Left lobe of liver (tissue), 2 donors: ENCODE measurements at places on chromosomes 7 and 10. TPM values are rescaled to one million over a fixed set of nuclear protein-coding genes. Genes with fewer than 3 reads are reported as not detected.

GRCh38 chr7:92647011-92647625 lies 56.9 kb upstream of the FAM133B start:
- no peak for DNase-seq

DNA sequence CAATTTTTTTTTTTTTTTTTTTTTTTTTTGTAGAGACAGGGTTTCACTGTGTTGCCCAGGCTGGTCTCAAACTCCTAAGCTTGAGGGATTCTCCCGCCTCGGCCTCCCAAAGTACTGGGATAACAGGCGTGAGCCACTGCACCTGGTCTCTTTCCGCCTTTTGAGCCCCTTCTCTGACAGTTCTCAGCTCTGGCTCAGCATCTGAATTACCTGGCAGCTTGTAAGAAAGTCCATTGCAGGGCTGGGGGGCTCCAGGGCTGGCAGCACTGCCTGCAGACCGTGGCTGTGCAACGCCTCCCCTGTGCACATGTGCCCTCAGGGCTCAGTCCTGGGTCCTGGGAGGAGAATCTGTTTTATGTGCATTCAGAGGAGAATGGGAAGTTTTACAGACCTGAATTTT lies 37.6 kb downstream of the VWA2 start:
- DNase-seq = no peak

- DNase-seq = no peak
Observed at GRCh38 chr7:128755075-128755818, 16.1 kb downstream of the CALU start.

DNA sequence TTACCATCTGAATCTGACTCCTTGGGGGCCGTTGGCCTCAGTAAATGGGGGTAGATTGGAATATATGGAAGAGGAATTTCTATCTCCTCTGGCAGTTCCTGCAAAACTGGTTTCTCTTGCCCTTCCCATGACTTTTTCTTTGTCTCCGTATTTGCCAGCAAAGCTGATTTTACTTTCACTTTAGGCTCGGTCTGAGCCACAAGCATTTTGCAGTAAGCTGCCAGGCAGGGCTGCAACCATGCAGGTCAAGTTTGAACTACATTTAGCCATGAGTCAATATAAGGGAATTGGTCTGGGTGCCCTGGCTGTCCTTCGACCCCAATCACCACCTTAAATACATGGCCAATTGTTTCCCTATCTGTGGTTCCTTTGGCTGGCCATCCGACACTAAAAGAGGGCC lies 104.3 kb downstream of the TRIM24 start:
- peak; percentile 76 for DNase-seq

- no peak for DNase-seq
Observed at GRCh38 chr10:116691635-116692034, 50.7 kb downstream of the HSPA12A start.

DNA sequence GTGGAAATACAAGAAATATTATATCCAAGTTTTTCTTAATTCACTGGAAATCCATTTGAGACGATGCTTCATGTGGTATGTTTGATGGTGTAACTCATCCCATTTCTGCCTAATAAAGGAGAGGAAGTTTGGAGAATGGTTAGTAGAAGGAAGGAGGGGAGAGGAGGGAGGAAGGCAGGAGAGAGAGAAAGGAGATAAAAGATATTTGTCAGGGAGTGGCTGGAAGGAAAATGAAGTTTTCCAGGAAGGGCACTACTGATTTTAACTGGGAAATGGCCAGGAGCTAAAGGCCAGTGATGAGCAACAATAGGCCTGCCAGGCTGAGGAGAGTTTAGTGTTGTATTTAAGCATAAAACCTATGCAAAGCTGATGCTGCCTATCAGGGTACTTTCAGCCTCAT lies 182.0 kb downstream of the STK31 start:
- no peak for DNase-seq

DNA sequence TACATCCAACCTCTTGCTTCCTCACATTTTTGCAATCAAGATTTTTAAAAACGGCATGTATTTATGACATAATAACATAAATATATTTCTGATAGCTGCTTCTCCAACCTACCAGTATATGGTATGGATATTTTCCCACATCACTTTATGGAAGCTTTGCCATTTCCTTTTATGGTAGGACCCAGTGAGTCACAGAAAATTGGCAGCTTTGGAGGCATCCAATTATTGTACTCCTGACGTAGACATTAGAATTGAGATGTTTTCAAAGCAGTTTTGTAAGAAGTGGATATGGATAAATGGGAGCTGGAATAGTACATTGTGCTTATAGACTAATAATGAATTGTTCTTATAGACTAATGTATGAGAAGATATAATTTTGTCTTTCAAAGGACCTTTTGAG lies 23.8 kb upstream of the BICC1 start:
- DNase-seq = no peak

DNA sequence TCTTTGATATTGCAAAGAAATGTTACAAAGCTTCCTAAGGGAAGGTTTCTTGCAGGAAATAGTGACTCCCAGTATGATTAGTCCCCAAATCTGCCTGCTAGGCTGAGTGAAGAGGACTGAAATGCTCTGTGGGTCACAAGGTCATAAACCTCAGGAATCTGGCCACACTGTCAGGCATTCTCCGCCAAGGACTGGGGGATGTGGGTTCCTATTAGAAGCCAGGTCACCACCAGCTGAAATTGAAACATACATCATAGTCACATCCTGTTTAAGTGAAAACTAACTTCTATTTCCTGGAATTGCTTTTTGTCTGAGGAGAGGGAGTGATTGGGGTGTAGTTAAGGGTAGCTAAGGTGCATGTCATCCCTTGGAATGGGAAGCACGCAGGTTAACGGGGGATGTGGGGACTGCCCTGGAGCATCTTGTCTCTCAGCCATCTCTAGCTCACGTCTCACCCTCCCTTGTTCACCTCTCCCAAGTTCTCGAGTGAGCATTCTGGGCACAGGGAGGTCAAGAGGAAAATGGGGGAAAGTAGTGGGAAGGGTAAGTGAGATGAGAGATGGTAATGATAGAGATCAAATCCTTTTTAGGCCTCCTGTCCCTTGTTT lies 12.0 kb upstream of the GSAP start:
- DNase-seq = no peak

DNA sequence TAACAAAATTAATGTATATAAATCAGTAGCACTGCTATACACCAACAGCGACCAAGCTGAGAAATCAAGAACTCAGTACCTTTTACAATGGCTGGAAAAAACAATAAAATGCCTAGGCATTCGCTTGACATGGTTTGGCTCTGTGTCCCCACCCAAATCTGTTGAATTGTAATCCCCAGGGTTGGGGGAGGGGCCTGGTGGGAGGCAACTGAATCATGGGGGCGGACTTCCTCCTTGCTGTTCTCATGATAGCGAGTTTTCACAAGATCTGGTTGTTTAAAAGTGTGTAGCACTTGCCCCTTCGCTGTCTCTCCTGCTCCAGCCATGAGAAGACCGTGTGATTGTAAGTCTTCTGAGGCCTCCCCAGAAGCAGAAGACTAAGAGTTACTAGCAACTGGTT lies 8.6 kb downstream of the ZNF786 start:
- DNase-seq = no peak

GRCh38 chr10:109341986-109342385 lies 581.3 kb downstream of the XPNPEP1 start:
- DNase-seq = no peak

- DNase-seq = no peak
Observed at GRCh38 chr7:122219253-122219865, 75.3 kb upstream of the AASS start.

- DNase-seq = no peak
Observed at GRCh38 chr7:115127399-115128021, 205.6 kb downstream of the MDFIC start.

DNA sequence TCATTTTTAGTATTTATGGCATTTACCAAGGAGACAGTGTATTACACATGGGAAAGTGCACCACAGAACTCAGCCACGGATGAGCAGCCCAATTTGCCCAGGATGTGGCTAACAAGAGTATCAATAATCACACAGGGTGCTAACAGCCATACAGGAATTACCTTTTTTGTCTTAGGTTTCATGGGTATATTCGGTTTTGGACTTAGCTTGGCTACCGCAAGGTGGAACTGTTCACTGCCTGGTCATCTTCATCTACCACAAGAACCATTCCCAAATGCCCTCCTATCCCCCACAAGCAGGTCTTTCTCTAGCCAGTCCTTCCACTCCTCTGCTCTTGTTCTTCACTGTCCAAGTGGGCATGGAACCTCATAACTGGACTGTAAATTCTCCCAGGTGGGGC lies 6.0 kb downstream of the PDLIM1 start:
- DNase-seq = no peak

- DNase-seq = no peak
Observed at GRCh38 chr10:18476076-18476647, 175.2 kb downstream of the NSUN6 start.

DNA sequence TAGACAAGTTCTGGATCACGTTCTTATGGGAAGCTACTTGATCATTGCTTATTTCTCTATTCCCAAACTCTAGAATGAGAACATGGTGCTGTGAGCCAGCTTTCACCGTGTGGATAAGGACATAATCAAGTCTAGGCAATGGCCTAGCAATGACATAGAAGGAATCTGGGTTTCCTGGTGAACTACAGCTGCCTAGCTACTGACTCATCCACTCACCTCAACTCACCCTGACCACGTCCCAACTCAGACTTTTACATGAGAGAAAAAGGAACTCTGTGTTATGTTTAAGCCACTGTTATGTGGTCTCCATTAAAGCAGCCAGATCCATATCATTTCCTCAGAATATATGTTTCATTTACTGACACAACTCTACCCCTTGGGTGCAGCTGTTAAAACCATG lies 18.8 kb upstream of the MET start:
- no peak for DNase-seq

DNA sequence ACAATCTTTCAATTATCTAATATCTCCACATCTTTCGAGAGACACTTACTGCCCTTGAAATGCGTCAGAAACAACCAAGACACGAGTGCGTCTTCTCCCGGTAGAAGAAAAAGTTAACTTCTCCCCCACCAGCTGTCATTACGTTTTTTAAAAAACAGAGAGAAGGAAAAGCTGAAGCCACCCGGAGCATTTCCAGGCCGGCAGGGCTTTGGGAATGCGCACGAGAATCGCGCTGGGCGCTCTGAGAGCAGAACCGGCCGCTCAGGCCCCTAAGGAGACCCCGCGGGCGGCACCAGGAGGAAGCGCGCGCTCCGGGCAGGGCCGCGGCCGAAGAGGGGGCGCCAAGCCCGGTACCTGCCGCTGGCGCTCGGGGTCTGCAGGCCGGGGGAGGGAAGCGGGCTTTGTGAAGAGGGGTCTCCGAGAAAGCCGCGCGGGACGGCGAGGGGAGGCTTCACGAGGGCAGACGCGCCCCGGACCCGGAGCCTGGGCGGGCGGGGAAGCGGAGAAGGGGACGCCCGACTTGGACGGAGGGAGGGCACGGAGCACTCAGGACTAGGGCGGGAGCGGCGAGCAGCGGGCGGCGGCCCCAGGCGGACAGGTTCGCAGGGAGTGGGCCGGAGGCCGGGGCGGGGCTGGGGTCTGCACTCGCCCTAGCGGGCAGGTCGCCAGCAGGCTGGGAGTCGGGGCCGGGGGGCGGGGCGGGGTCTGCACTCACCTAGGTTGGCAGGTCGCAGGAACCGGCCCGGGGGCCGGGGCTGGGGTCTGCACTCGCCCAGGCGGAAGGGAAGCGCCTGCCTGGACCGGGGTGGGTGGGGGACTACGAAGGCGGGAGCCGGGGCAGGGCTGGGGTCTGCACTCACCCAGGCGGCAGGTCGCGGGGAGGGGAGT lies 932 bp downstream of the ESYT2 start:
- peak; percentile 72 for DNase-seq

- no peak for DNase-seq
Observed at GRCh38 chr10:44011603-44011981, 362.9 kb upstream of the ZNF32 start.

DNA sequence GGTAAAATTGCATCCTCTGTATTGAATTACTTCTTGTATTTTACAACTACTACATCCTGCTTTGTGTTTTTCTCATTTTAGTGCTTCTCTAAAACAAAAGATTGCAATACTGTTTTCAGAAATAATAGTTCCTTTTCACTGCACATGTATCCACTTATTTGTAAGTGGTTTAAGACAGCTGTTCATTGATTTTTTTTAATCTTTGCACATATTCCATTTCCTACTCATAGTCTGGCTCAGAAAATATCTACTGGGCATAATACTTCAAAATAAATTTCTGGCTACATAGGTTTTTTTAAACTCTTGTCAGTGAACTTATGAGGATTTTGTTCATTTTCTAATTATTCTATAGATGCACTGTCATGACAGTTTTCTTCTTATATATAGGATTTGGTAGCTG lies 54.8 kb downstream of the SND1 start:
- no peak for DNase-seq

GRCh38 chr7:6020371-6021286 lies 10.5 kb upstream of the ANKRD61 start:
- no peak for DNase-seq

- DNase-seq = no peak
Observed at GRCh38 chr7:124275411-124275810, 242.5 kb upstream of the TMEM229A start.

GRCh38 chr10:88178758-88179157 lies 315.3 kb downstream of the PTEN start:
- no peak for DNase-seq

DNA sequence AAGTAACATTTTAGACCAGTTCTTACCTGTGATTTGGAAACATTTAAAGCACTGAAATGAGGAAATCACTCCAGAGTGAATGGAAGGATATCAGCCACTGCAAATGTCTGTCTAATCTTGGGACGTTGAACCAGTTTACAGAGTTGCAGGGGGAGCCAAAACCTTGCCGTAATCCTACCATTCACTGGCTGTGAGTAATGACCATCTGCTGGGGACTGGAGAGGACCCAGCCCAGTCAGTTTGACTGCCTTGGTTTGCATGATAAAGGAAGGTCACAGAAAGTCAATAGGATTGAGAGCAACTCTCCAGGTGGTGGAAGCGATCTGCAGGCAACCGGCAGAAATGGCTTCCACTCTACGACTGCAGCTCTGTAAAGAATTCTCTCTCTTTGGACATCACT lies 167.2 kb downstream of the AKR1D1 start:
- peak; percentile 80 for DNase-seq

DNA sequence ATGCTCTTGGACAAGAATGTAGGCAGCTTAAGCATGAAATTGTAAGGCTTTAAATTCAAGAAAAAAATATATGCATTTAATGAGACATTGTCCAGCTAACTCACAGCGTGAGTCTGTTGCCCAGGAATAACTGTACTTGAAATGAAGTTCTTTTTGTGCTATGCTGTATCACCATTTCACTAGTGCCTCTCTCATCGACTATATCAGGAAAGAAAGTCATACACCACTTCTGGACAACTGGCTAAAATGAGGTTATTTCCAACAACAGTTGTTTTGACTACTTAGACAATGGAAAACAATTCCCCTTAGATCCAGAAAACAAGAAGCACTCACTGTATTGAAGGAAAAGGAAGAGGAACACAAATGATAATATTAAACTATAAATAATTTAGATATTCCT lies 251.8 kb downstream of the CRPPA start:
- DNase-seq = no peak

INMT gene
- total RNA-seq = 21.5 TPM

STX1A gene
- 2.9 TPM for total RNA-seq

AOC1 gene
- total RNA-seq = 18.9 TPM

GIMAP2 gene
- total RNA-seq = 5.3 TPM

HOXA13 gene
- 0.03 TPM for total RNA-seq

SAP25 gene
- 0.86 TPM for total RNA-seq

HECW1 gene
- not detected for total RNA-seq

TRPV5 gene
- not detected for total RNA-seq

CDH23 gene
- total RNA-seq = 20.9 TPM

ABCC2 gene
- 254 TPM for total RNA-seq

ARHGEF5 gene
- total RNA-seq = 11.6 TPM

NACAD gene
- 0.05 TPM for total RNA-seq

RAPGEF5 gene
- total RNA-seq = 21.2 TPM

NUTM2E gene
- 0.08 TPM for total RNA-seq

SPDYE5 gene
- not detected for total RNA-seq

UTF1 gene
- total RNA-seq = not detected

MACC1 gene
- total RNA-seq = 0.38 TPM
